ENCODE measurements at places on chromosomes 7 and 10. TPM values are rescaled to one million over a fixed set of nuclear protein-coding genes. Genes with fewer than 3 reads are reported as not detected.

The OPN4 gene
- not detected for total RNA-seq

GRCh38 chr10:77201135-77202106 is 436.2 kb downstream of the KCNMA1 start:
- no peak overlapping the region for H3K27ac ChIP-seq
- no peak overlapping the region for H3K4me3 ChIP-seq
- H3K36me3 ChIP-seq: no peaks in the 10 kb centered on the region
- no peaks in the 10 kb centered on the region for H3K27me3 ChIP-seq
- H3K4me1 ChIP-seq: peaks cover 3% of the 10 kb centered on the region

The STEAP4 gene
- total RNA-seq: 80.2 TPM

- peak within 1 kb of the TSS; percentile 38 for H3K4me3 ChIP-seq
- H3K27me3 ChIP-seq: no peaks in the 10 kb centered on the region
- peak within 1 kb of the TSS; percentile 80 for H3K27ac ChIP-seq
- DNase-seq: peak; percentile 92
These were observed at the start of gene EGFR for GRCh38 chr7:55018361-55019190. Gene EGFR (plus strand): TSS chr7:55019017. CDS start chr7:55019278, 261 bp downstream.

DNA sequence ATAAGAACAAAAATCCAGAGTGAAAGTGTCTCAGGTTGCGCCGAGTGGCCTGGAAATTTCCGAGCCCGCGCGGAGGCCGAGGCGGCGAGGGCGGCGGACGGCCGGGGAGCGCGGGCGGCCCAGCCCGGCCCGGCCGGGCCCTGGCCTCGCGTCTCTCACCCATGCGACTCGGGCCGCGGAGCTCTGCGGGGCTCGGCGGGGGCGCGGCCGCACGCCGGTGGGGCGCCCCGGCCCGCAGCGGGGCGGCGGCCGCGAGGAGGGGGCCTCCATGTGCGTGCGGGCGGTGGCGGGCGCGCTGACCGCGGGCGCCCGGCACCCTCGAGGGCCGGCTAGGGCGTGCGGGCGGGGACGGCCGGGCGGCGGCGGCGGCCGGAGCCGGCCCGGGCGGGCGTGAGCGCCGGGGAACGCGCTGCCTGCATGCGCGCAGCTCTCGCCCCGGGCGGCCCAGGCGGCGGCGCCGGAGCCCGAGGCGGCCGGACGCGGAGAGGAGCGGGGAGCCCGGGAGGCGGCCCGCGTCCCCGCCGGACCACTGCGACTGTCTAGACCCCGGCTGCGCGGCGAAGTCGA is 302 bp upstream of the EN2 start:
- peak overlapping the region; percentile 45 for H3K4me3 ChIP-seq
- H3K36me3 ChIP-seq: no peaks in the 10 kb centered on the region
- H3K27ac ChIP-seq: no peak overlapping the region
- no peak for DNase-seq

DNA sequence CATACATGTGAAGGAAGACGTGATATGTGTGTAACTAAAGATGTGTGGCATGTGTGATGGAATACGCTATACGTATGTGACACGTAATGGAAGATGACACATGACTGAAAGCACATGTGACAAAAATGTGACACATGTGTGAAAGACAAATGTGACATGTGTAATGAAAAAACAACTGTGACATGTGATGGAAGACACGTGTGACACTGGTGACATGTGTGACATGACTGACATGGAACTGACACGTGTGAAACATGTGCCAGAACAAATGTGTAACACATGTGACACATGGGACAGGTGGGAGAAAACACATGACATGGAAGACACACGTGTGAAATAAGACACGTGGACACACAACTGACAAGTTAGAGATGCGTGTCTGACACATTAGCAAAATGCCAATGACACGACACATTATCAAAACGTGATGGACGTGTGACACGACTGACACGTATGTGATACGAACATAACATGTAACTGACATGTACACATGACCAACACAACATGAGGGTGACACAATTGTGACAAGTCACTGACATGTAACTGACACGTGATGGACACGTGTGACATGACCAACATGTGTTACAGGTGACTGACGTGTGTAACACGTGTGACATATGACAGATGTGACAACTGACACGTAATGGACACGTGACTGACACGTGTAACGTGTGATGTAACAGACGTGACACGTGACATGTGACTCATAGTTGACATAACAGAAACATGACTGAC is 24.4 kb downstream of the CRPPA start:
- H3K4me3 ChIP-seq: no peak overlapping the region
- no peak overlapping the region for H3K27ac ChIP-seq
- H3K36me3 ChIP-seq: peaks cover 4% of the 10 kb centered on the region
- DNase-seq: no peak

The HIF1AN gene
- total RNA-seq: 40.6 TPM

The SERPINE1 gene
- 9.9 TPM for total RNA-seq

GRCh38 chr7:128425850-128426249 is 16.1 kb upstream of the IMPDH1 start:
- no peak overlapping the region for H3K27ac ChIP-seq
- no peak overlapping the region for H3K4me3 ChIP-seq
- H3K4me1 ChIP-seq: no peaks in the 10 kb centered on the region
- H3K27me3 ChIP-seq: no peaks in the 10 kb centered on the region
- DNase-seq: peak; percentile 57
- no peaks in the 10 kb centered on the region for H3K36me3 ChIP-seq

- H3K27ac ChIP-seq: no peak overlapping the region
- H3K4me1 ChIP-seq: no peaks in the 10 kb centered on the region
- no peak for DNase-seq
- H3K27me3 ChIP-seq: no peaks in the 10 kb centered on the region
These were observed 26.2 kb upstream of the CDCA7L start for GRCh38 chr7:21971780-21972396.

The SLC16A9 gene
- total RNA-seq: 15.5 TPM

The KLLN gene
- total RNA-seq: 1.7 TPM

GRCh38 chr7:22425361-22425760 is 68.4 kb upstream of the RAPGEF5 start:
- H3K36me3 ChIP-seq: no peaks in the 10 kb centered on the region
- no peak overlapping the region for H3K27ac ChIP-seq
- DNase-seq: no peak
- H3K4me1 ChIP-seq: no peaks in the 10 kb centered on the region
- H3K4me3 ChIP-seq: no peak overlapping the region

- H3K27ac ChIP-seq: no peak overlapping the region
- no peaks in the 10 kb centered on the region for H3K36me3 ChIP-seq
- no peaks in the 10 kb centered on the region for H3K4me1 ChIP-seq
- no peak for DNase-seq
- no peak overlapping the region for H3K4me3 ChIP-seq
These were observed 79.5 kb upstream of the PRSS58 start for GRCh38 chr7:142337054-142338001.

DNA sequence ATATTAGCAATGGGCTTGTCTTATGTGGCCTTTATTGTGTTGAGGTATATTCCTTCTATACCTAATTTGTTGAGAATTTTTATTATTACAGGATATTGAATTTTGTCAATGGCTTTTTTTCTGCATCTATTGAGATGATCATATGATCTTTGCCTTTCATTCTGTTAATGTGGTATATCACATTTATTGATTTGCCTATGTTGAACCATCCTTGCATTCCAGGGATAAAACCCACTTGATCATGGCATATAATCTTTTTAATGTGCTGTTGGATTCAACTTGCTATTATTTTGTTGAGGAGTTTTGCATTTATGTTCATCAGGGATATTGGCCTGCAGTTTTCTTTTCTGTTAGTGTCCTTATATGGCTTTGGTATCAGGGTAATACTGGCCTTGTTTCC is 91.8 kb upstream of the KLF14 start:
- H3K4me3 ChIP-seq: no peak overlapping the region
- H3K4me1 ChIP-seq: no peaks in the 10 kb centered on the region
- no peak for DNase-seq
- no peaks in the 10 kb centered on the region for H3K27me3 ChIP-seq
- H3K27ac ChIP-seq: no peak overlapping the region

The IQUB gene
- 6.9 TPM for total RNA-seq

GRCh38 chr10:109975244-109976190 is 32.3 kb upstream of the ADD3 start:
- H3K4me1 ChIP-seq: peaks cover 14% of the 10 kb centered on the region
- no peaks in the 10 kb centered on the region for H3K27me3 ChIP-seq
- no peak overlapping the region for H3K4me3 ChIP-seq
- DNase-seq: no peak

The SEMA3D gene
- 17.5 TPM for total RNA-seq

The MYL10 gene
- not detected for total RNA-seq

DNA sequence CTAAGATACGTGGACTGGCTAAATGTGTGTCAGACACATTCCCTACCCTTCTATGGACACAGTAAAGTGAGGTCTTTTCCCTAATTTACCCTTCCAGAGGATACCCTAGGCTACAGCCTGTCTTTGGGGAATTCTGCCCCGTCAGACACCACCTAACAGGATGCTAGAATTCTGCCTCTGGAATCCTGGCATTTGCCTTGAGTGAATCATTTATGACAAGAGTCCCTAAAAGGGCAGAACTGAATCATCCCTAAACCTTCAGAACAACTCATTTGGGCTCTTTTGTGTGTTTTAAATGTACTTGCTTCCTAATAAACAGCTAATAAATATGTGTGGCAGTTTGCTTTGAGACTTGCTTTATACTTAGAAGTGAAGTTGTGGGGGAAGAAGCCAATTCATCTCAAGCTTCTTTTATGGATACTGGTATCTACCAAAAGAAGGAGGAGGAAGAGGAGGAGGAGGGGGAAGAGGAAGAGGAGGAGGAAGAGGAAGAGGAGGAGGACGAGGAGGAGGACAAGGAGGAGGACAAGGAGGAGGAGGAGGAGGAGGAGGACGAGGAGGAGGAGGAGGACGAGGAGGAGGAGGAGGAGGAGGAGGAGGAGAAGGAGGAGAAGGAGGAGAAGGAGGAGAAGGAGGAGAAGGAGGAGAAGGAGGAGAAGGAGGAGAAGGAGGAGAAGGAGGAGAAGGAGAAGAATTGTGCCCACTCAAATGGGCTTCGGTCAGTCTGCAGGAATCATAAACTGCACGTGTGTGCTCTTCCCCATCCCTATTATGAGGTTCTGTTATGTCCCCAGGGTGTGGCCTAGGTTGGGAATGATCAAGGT is 27.1 kb downstream of the PARP12 start:
- DNase-seq: no peak
- H3K27me3 ChIP-seq: no peaks in the 10 kb centered on the region
- no peak overlapping the region for H3K27ac ChIP-seq
- H3K4me1 ChIP-seq: peaks cover 2% of the 10 kb centered on the region
- no peak overlapping the region for H3K4me3 ChIP-seq
- H3K36me3 ChIP-seq: no peaks in the 10 kb centered on the region

GRCh38 chr10:87634311-87634710 is 25.4 kb upstream of the PAPSS2 start:
- no peaks in the 10 kb centered on the region for H3K27me3 ChIP-seq
- H3K36me3 ChIP-seq: no peaks in the 10 kb centered on the region
- no peak overlapping the region for H3K27ac ChIP-seq
- no peak overlapping the region for H3K4me3 ChIP-seq
- no peak for DNase-seq
- no peaks in the 10 kb centered on the region for H3K4me1 ChIP-seq

The MICALL2 gene
- total RNA-seq: 53.4 TPM

The NKX2-3 gene
- total RNA-seq: not detected

The LRRC72 gene
- not detected for total RNA-seq

The LIPM gene
- not detected for total RNA-seq

GRCh38 chr10:59892697-59893096 is 13.7 kb downstream of the CCDC6 start:
- H3K27me3 ChIP-seq: no peaks in the 10 kb centered on the region
- no peak overlapping the region for H3K27ac ChIP-seq
- no peak for DNase-seq

- H3K36me3 ChIP-seq: no peaks in the 10 kb centered on the region
- DNase-seq: peak; percentile 52
- no peaks in the 10 kb centered on the region for H3K27me3 ChIP-seq
- H3K4me1 ChIP-seq: no peaks in the 10 kb centered on the region
These were observed 166.3 kb downstream of the LCOR start for GRCh38 chr10:96998329-96998888.

DNA sequence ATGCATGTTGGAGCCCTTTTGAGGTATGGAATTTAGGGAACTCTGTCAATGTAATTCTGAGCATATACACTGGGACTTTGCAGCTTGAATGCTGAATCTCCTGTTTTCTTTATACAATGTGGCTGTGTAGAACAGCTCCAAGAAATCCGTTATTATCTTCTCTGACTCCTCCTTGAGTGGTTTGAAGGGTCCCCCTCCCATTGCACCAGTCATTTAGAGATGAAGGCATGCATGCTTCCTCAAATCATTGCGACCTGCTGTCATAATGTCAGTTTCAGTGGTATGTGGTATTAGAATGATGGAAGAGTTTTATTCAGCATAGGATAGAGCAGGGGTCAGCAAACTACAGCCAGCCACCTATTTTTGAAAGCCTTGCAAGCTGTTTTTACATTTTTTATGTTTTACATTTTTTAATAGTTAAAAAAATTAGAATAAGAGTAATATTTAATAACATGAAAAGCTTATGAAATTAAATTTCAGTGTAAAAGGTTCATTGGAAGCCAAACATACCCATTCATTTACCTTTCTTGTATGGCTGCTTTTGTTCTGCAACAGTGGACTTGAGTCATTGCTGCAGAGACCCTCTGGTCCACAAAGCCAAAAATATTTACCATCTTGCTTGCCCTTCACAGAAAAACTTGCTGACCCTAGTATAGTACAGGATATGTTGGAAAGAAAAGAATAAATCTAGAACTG is 8.1 kb downstream of the STK17A start:
- H3K27ac ChIP-seq: no peak overlapping the region
- DNase-seq: no peak
- no peak overlapping the region for H3K4me3 ChIP-seq

The HABP2 gene
- 25.6 TPM for total RNA-seq

- no peaks in the 10 kb centered on the region for H3K36me3 ChIP-seq
- DNase-seq: peak; percentile 45
- no peak overlapping the region for H3K27ac ChIP-seq
These were observed 224.3 kb downstream of the ELFN1 start for GRCh38 chr7:1894313-1894900.

- H3K4me1 ChIP-seq: no peaks in the 10 kb centered on the region
- DNase-seq: no peak
- H3K4me3 ChIP-seq: no peak overlapping the region
- no peak overlapping the region for H3K27ac ChIP-seq
These were observed 199.9 kb downstream of the TCERG1L start for GRCh38 chr10:131111471-131112080.

Data from kidney (tissue), 22 donors.